GM23248 (cell line): ENCODE measurements at places on chromosomes 3 and 15.

DNA sequence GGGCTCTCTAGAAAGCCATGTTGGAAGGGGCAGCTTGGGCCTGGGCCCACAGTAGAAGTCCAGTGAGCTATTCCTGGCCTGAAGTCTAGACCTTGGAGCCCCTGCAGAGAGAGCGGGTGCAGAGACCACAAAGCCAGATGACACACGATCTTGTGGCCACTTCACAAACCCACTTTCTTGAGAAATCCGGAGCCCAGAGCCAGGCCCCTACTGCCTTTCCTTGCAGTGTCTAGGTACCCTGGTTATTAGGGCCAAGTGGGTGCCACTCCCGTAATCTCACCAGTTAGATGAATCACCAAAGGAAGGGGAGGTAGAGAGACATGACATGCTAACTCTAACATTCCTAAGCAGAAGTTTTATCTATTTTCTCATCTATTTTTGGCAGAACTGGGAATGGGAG is 72.5 kb upstream of the ADAMTSL3 start:
- no peak for DNase-seq
- no peaks in the 10 kb centered on the region for H3K36me3 ChIP-seq
- no peaks in the 10 kb centered on the region for H3K4me1 ChIP-seq

- H3K27ac ChIP-seq: peak overlapping the region; percentile 12
- peaks cover 20% of the 10 kb centered on the region for H3K36me3 ChIP-seq
- peak; percentile 38 for DNase-seq
- H3K4me3 ChIP-seq: no peak overlapping the region
Measured at GRCh38 chr3:149527531-149528339, 53.2 kb downstream of the TM4SF4 start.

GRCh38 chr3:188539631-188540194 is 385.8 kb downstream of the LPP start:
- no peaks in the 10 kb centered on the region for H3K27me3 ChIP-seq
- no peak for DNase-seq
- no peak overlapping the region for H3K4me3 ChIP-seq

DNA sequence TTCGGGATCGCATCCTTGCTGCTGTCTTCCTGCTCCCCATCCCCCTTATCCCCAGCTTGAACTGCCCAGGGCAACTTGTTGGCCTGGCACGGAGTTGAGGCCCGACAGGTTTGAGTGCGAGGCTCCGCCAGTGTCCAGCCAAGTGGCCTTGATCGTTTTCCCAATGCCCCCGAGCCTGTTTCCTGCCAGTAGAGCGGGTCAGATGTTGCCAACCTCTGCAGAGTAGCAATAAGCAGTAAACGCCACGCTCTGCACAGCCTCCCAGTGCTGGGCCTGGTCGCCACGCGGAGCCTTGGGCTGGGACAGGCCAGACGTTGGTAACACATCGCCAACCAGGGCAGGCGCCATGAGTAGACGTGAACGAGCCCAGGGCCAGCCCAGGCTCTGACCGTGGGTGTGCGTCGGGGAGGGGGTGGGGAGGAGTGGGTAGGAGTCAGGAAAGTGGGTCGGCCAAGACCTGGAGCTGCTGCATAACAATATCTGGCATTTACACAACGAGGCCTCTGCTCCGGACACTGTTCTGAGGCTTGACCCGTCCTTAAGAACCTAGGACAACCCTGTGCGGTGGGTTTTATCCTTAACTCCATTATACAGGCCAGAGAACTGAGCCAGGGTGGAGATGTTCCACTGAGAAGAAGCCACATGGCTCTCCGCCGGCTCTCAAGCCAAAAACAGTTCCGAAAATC is 444 bp upstream of the ABHD14A start:
- peaks cover 12% of the 10 kb centered on the region for H3K4me1 ChIP-seq
- H3K27ac ChIP-seq: peak overlapping the region; percentile 75
- H3K4me3 ChIP-seq: peak overlapping the region; percentile 92

DNA sequence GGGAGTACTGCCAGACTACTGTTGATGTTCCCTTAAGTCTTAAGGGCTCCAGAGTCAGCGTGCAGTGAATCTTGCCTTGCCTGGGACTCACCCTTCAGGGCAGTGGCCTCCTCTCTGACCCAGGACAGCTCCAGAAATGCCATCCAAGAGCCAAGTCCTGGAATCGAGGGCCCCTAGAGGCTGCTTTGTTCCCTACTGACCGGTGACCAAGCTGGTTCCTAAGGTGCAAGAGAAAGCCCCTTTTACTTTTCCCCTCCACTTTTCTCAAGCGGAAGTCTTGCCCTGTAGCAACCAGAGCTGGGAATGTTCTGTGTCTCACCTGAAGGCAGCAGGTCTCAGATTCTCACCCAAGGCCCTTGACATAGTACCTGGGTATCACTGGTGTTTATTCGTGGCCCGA is 238.0 kb downstream of the DOCK3 start:
- H3K4me3 ChIP-seq: no peak overlapping the region
- no peaks in the 10 kb centered on the region for H3K4me1 ChIP-seq
- DNase-seq: no peak
- H3K36me3 ChIP-seq: no peaks in the 10 kb centered on the region

GRCh38 chr15:68113751-68114150 is 59.6 kb downstream of the PIAS1 start:
- peak; percentile 21 for DNase-seq
- peak overlapping the region; percentile 68 for H3K27ac ChIP-seq
- peaks cover 26% of the 10 kb centered on the region for H3K4me1 ChIP-seq
- H3K36me3 ChIP-seq: no peaks in the 10 kb centered on the region

GRCh38 chr15:99485153-99485961 is 80.4 kb upstream of the MEF2A start:
- no peak overlapping the region; the same call in 1 of the 2 replicates for H3K4me3 ChIP-seq
- peak; percentile 4 for DNase-seq
- no peaks in the 10 kb centered on the region for H3K36me3 ChIP-seq
- no peaks in the 10 kb centered on the region for H3K27me3 ChIP-seq
- no peak overlapping the region; the same call in 1 of the 2 replicates for H3K27ac ChIP-seq

DNA sequence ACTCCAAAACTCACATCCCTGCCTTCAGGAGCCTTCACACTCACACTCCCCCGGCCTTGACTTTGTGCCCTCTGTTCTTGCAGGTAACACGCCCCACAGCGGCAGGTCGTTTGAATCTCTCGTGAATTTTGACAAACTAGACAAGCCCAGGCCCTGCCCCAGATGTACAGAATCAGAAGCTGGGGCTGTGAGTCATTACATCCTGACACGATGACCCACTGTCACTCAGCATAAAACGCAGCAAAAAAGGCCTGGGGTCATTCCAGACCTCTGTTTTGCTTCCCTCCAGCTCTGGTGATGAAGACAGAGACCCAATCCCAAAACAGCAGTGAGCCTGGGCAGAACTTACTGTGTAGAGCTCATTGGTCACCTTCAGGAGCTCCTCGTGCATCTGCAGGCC is 116.4 kb upstream of the RAD18 start:
- H3K4me1 ChIP-seq: no peaks in the 10 kb centered on the region
- no peak overlapping the region for H3K27ac ChIP-seq
- no peak for DNase-seq
- H3K4me3 ChIP-seq: no peak overlapping the region

DNA sequence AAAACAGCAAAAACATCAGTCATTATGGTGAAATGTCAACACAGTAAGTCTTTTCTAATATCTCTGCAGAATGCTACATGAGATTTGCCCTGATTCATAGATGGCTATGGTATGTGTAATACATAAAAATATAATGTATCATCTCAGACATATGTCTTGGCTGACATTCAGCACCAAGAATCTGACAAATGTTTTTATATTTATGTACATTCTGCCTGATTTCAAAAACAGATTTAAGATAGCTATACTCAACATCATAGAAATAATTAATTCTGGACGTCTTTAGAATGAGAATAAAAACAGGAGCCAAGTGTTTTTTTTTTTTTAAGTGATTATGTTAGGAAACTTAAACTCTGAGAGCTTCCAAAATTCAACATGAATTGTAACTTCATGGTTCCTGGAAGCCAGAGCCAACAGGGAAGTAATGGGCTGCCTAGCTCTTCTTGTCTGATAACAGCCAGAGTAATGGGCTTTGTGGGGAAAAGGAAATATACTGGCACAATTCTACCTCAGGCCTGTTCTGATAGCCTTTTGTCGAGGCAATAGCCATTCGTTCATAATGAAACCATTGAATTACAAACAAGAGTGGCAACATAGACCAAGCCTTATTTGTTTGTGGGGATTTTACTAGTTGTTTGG is 184.4 kb downstream of the VGLL4 start:
- H3K27me3 ChIP-seq: no peaks in the 10 kb centered on the region
- H3K4me3 ChIP-seq: no peak overlapping the region
- H3K36me3 ChIP-seq: no peaks in the 10 kb centered on the region
- H3K4me1 ChIP-seq: peaks cover 10% of the 10 kb centered on the region; the same call in 1 of the 2 replicates
- DNase-seq: peak; percentile 70
- 0 out of 2 replicates have a peak overlapping the region, but pooled peaks have one; percentile 17 for H3K27ac ChIP-seq

- no peaks in the 10 kb centered on the region for H3K4me1 ChIP-seq
- no peaks in the 10 kb centered on the region for H3K36me3 ChIP-seq
- no peak overlapping the region for H3K27ac ChIP-seq
Measured at GRCh38 chr15:66027268-66027805, 158.0 kb downstream of the RAB11A start.

DNA sequence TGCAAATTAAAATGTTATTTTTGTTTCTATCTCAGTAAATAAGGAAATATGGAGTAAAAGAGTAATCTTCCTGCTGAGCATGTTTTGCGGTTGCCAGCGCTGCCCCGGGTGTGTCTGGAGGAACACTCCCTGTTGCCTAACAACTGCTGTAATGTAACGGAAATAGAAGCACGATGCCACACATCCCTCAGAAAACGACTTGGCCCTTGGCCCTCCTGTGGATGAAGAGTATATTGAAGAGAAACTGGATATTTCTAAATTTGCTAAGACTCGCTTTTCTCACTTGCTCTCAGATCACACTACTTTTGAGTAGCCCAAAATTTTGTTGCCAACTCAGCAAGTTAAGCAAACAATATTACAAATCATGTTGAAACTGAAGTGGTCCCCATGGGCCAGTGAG is 18.9 kb downstream of the CX3CR1 start:
- no peaks in the 10 kb centered on the region for H3K36me3 ChIP-seq
- peaks cover 10% of the 10 kb centered on the region for H3K4me1 ChIP-seq
- H3K4me3 ChIP-seq: no peak overlapping the region
- DNase-seq: peak; percentile 98
- peak overlapping the region; percentile 29 for H3K27ac ChIP-seq

- H3K27ac ChIP-seq: no peak overlapping the region
- DNase-seq: peak; percentile 22
- no peaks in the 10 kb centered on the region for H3K36me3 ChIP-seq
Measured at GRCh38 chr15:71639471-71639870, 170.9 kb upstream of the NR2E3 start.

DNA sequence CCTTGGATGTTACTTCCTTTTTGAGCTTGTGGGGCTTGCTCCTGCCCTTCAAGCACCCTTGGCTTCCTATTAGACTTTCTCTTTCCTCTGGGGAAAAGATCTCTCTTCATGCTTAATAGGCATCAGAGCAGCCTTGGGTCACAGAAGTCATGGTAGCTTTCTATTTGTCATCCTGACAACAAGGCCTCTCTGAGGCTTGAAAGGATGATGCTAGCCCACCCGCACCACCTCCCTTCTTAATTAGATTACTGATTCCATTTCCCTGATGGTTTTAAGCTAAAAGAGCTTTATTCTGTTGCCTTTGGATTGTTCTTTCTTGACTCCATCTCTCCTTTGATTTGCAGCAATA is 435.5 kb upstream of the TPM1 start:
- peaks cover 52% of the 10 kb centered on the region for H3K4me1 ChIP-seq
- H3K36me3 ChIP-seq: no peaks in the 10 kb centered on the region
- no peaks in the 10 kb centered on the region for H3K27me3 ChIP-seq
- no peak overlapping the region for H3K4me3 ChIP-seq
- no peak for DNase-seq
- H3K27ac ChIP-seq: peak overlapping the region; percentile 56

GRCh38 chr3:37984596-37984995 is 6.0 kb upstream of the VILL start:
- no peaks in the 10 kb centered on the region for H3K4me1 ChIP-seq
- DNase-seq: no peak
- H3K36me3 ChIP-seq: 0 out of 2 replicates have a peak, but pooled peaks cover 13% of the 10 kb centered on the region
- no peak overlapping the region for H3K27ac ChIP-seq
- H3K27me3 ChIP-seq: no peaks in the 10 kb centered on the region
- no peak overlapping the region for H3K4me3 ChIP-seq

DNA sequence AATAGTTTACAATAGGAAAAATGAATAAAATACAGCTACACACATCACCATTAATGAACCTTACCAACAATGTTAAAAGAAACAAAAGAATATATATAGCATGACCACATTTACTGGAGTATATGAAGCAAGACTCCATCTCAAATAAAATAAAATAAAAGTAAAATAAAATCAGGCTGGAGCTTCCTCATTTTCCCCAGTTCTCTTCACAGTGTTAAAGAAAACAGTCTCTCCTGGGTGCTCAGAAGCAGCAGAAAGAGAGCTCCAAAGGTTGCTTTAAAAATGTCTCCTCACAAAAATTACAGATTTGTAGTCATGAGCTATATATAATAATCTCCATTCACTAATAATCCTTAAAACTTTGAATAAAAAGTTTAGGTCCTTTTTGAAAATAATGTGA is 48.8 kb downstream of the PIK3CB start:
- no peaks in the 10 kb centered on the region for H3K27me3 ChIP-seq
- no peak for DNase-seq

- peaks cover 12% of the 10 kb centered on the region for H3K4me1 ChIP-seq
- no peak overlapping the region for H3K4me3 ChIP-seq
- no peak overlapping the region for H3K27ac ChIP-seq
- peak; percentile 50 for DNase-seq
- H3K36me3 ChIP-seq: no peaks in the 10 kb centered on the region
- no peaks in the 10 kb centered on the region; the same call in 1 of the 2 replicates for H3K27me3 ChIP-seq
Measured at GRCh38 chr3:159586571-159587202, 401.9 kb upstream of the IL12A start.

DNA sequence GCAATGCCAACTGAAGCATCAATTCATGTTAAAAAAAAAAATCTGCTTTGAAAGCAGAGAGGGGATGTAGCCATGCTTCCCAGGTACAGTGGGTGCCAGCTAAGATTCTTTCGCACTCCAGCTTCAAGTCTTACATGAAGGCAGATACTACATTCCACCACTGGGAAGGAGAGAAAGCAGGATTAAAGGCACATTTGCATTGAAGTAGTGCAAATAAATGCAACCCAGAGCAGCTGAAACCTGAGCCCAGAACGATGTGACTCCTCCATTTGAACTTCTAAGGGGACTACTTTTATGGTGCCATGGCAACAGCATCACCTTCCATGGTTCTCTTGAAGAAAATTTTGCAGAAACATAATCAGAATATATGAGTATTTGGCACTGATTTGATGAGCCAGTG is 19.1 kb upstream of the GJD2 start:
- DNase-seq: no peak
- no peak overlapping the region for H3K4me3 ChIP-seq
- H3K27ac ChIP-seq: no peak overlapping the region
- no peaks in the 10 kb centered on the region for H3K36me3 ChIP-seq
- no peaks in the 10 kb centered on the region for H3K4me1 ChIP-seq
- peaks cover 3% of the 10 kb centered on the region; the same call in 1 of the 2 replicates for H3K27me3 ChIP-seq

DNA sequence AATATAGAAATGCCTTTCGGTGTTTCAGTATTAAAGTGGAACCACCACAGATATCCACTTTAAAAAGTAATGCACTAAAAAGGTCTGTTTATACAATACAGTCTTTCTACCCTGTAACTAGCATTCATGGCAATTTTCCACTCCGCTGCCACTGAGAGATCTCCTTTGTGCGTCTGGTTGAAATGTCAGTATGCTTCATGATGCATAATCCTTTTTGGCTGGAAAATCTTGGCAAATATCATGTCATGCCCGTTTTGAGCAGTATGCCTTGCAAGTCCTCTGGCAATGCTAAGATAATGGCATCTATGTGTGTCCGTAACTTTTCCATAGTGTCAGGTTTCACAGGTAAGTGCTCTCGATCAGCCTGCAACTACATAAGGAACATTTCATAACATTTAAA is 30.8 kb upstream of the ARF4 start:
- H3K36me3 ChIP-seq: peaks cover 53% of the 10 kb centered on the region
- no peak overlapping the region for H3K4me3 ChIP-seq

- H3K4me3 ChIP-seq: no peak overlapping the region
- no peak overlapping the region for H3K27ac ChIP-seq
- DNase-seq: peak; percentile 46
- no peaks in the 10 kb centered on the region for H3K27me3 ChIP-seq
- peaks cover 11% of the 10 kb centered on the region for H3K4me1 ChIP-seq
Measured at GRCh38 chr3:177694316-177694715, 497.0 kb upstream of the TBL1XR1 start.
